ENCODE measurements at places on chromosomes 2 and 18. TPM values are rescaled to one million over a fixed set of nuclear protein-coding genes. Genes with fewer than 3 reads are reported as not detected.

Gene RTKN
- total RNA-seq = 138 TPM

Gene RESP18
- total RNA-seq = not detected

Gene ZSCAN30
- total RNA-seq = 2.8 TPM

Gene UBXN4
- total RNA-seq = 42.0 TPM

Gene AMER3
- total RNA-seq = not detected

Gene CDKL4
- total RNA-seq = not detected

DNA sequence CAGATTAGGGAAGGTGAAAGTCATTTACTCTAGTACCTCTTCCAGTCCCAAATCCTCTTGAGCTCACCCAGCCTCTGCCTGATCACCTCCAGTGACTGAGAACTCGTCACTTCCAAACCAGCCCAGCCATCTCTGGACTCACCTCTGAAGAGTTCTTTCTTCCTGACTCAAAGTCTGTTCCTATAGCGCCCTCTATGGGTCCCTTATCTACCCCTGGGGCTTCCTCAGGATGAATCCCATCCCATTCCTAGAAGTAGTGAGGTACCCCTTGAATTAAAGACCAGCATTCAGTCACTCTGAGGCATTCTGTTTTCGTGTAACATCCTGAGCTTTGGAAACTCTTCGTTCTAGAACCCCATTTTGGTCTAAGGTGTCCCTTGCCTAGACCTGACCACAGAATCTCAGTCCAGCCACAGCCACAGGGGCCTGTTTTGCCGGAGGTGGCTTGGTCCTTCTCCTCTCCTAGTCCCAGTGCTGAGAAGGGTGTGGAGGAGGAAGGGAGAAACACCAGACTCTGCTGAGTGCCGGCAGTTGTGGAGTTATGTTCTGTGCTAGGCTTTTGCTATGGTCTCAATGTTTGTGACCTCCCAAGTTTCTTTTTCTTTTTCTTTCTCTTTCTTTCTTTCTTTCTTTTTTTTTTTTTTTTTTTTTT is 32.7 kb downstream of the SIX3 start:
- H3K4me3 ChIP-seq = no peak overlapping the region
- H3K27me3 ChIP-seq = no peaks in the 10 kb centered on the region
- H3K36me3 ChIP-seq = no peaks in the 10 kb centered on the region
- 0 out of 2 replicates have a peak, but pooled peaks cover 3% of the 10 kb centered on the region for H3K4me1 ChIP-seq
- DNase-seq = peak; percentile 90
- no peak overlapping the region for H3K27ac ChIP-seq

GRCh38 chr2:161316701-161317100 is 8.5 kb downstream of the PSMD14 start:
- H3K4me1 ChIP-seq = peaks cover 4% of the 10 kb centered on the region
- no peak for DNase-seq
- H3K4me3 ChIP-seq = no peak overlapping the region

GRCh38 chr18:21115519-21116411 is 4.2 kb upstream of the ROCK1 start:
- no peak overlapping the region for H3K4me3 ChIP-seq
- no peaks in the 10 kb centered on the region for H3K36me3 ChIP-seq
- H3K27me3 ChIP-seq = no peaks in the 10 kb centered on the region

GRCh38 chr2:58620093-58620492 is 379.0 kb upstream of the FANCL start:
- no peaks in the 10 kb centered on the region for H3K36me3 ChIP-seq
- H3K4me1 ChIP-seq = peaks cover 36% of the 10 kb centered on the region
- peak overlapping the region; percentile 39 for H3K4me3 ChIP-seq
- H3K27me3 ChIP-seq = no peaks in the 10 kb centered on the region
- peak overlapping the region; percentile 74 for H3K27ac ChIP-seq

DNA sequence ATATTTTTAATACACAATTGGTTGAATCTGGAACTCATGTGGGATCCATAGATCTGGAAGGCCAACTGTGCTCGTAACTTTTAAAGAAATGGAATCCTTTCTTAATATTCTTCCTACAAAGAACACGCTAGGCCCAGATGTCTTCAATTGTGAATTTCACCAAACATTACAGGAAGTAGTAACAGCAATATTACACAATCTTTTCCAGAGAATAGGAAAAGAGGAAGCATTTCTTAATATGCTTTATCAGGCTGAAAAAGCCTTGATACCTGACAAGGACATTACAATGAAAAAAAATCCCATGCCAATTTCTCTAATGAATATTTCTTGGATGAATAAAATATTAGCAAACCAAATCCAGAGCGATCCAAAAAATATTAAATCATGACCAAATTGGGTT is 80.3 kb upstream of the HAAO start:
- no peaks in the 10 kb centered on the region for H3K36me3 ChIP-seq
- no peak for DNase-seq
- H3K4me3 ChIP-seq = no peak overlapping the region

DNA sequence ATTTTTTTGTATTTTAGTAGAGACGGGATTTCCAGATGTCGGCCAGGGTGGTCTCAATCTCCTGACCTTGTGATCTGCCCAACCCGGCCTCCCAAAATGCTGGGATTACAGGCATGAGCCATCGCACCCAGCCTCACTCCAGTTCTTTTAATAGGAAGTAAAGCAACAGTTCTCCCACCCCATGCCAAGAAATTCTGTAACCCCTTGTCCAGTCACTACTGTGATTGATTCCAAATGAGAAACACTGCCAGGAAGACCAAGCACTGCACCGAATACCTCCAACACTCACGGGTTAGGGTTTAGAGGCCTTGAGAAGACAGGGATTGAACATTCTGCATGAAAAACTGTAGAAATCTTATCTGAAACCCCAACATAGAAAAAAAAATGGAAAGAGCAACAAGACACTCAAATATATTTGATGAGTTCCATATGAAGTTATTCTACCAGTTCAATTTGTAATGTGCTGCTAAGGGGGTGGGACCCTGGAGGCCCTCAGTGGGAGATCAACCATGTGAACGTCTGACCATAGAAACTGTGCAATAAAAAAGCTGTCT is 48.2 kb upstream of the BIN1 start:
- H3K27ac ChIP-seq = no peak overlapping the region
- H3K4me1 ChIP-seq = peaks cover 23% of the 10 kb centered on the region
- no peak for DNase-seq
- no peaks in the 10 kb centered on the region for H3K27me3 ChIP-seq
- no peak overlapping the region for H3K4me3 ChIP-seq

DNA sequence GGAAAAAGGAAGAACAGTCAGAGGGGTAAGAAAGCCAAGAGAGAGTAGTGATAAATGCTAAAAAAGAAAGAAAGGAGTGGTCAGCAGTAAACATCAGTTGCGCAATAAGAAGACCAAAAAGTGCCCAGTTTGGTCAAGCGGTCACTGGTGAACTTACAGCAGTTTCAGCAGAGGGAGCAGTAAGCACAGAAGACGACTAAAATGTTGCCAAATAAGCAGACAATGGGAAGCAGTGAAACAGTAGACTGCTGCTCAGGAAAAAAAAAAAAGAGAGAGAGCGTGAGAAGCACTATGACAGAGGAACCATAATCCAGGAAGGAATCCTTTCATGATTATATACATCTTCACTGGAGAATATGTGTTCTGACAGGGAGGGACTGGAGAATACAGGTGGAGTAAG is 45.8 kb downstream of the DNAJC10 start:
- DNase-seq = no peak
- H3K4me3 ChIP-seq = no peak overlapping the region
- no peak overlapping the region for H3K27ac ChIP-seq
- no peaks in the 10 kb centered on the region for H3K4me1 ChIP-seq
- peaks cover 42% of the 10 kb centered on the region for H3K36me3 ChIP-seq

DNA sequence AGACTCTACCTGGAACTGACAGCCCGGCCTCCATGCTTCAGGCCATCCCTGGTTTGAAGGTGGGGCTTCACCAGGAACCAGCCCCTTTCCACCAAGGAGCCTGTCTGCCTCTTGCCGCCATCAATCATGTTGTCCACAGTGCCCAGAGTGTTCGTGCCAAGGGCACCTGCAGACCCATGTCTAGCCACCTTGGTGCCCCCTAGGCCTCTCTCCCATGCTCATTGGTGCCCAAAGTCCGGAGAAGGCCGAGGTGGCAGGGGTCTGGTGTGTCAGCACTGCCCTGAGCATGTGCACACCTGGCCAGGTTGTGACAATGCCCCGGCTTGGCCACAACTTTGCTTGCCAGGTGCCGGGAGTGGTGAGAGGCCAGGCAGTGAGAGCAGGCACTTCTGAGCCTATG is 114.8 kb downstream of the COPS8 start:
- H3K4me3 ChIP-seq = no peak overlapping the region
- H3K4me1 ChIP-seq = peaks cover 62% of the 10 kb centered on the region

DNA sequence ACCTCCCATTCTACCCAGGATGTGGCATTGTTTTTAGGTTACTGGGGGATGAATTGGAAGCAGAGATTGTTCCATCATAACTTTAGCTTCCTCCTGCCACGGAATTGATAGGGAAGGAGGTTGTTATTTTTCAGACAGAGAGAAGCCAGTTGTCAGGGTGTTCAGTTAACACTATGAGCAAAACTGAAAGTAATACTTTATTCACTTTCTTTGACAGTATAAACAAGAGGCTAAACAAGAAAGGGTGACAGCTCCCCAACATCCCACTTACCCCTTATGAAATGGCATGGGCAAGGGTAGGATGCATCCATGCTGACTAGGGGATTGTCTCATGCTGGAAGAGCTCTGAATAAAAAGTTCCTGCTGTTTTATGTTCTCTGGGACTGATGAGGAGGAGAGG is 36.4 kb upstream of the GAREM1 start:
- H3K36me3 ChIP-seq = no peaks in the 10 kb centered on the region
- no peaks in the 10 kb centered on the region for H3K4me1 ChIP-seq
- no peak overlapping the region for H3K27ac ChIP-seq
- no peak for DNase-seq
- no peaks in the 10 kb centered on the region for H3K27me3 ChIP-seq
- H3K4me3 ChIP-seq = no peak overlapping the region

- H3K4me3 ChIP-seq = no peak overlapping the region
- H3K36me3 ChIP-seq = no peaks in the 10 kb centered on the region
- no peak for DNase-seq
These were observed 8.2 kb upstream of the CIB4 start for GRCh38 chr2:26649322-26649721.

DNA sequence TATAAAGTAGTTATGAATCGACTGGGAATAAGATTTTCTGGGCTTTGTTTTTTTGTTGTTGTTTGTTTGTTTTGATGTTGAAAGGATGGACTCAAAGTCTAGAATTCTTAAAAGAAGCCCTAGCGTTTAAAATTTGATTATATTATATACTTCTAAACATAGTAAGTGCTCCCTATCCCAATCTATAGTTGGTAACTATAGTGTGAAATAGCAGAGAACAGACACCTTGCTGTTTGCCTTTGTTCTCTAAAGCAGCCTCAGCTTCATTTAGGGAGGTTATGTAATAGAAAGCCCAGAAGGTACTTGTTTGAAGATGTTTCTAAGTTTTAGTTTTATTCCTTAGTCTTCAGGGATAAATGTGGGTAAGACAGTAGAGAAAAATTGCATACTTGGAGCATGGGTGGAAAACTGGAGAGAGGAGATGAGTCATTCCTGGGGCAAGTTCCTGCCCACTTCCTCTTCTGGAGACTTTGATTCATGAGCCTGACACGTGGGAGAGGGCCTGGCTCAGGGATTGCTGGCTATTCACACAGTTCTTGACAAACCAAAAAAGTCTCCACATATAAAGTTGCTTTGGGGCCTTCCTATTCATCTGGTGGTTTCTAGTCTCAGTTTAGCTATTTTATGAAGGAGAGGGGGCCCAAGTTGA is 131.9 kb downstream of the MYO1B start:
- peak; percentile 87 for DNase-seq
- peaks cover 28% of the 10 kb centered on the region for H3K36me3 ChIP-seq
- H3K4me3 ChIP-seq = no peak overlapping the region
- no peaks in the 10 kb centered on the region for H3K27me3 ChIP-seq

DNA sequence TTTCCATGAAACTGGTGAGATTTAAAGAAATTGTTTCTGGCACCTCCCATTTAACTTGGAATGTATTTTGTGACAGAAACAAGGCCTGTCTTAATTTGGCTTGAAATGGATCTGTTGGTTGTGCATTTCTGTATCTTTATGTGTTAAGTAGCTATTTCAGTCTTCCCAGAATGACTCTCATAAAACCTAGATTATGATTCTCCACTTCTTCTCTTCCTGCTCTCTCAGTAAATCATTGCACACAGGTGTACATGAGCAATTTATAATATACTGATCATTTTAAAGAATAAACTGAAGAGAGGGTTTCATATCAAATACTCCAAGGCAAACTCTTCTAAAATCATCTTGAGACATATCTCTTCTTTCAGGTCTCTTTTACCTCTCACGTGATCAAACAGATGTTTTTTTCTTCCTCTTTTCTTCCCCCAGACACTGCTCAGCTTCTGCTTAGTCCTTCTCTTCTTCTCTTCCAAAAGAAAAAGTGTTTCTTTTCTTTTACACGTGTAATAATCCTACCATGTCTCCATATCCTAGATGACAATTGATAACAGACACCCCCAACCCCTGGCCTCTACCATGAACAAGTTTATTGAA is 112.0 kb downstream of the PPP1R1C start:
- no peaks in the 10 kb centered on the region for H3K27me3 ChIP-seq
- H3K4me3 ChIP-seq = no peak overlapping the region
- H3K36me3 ChIP-seq = no peaks in the 10 kb centered on the region
- no peak for DNase-seq

DNA sequence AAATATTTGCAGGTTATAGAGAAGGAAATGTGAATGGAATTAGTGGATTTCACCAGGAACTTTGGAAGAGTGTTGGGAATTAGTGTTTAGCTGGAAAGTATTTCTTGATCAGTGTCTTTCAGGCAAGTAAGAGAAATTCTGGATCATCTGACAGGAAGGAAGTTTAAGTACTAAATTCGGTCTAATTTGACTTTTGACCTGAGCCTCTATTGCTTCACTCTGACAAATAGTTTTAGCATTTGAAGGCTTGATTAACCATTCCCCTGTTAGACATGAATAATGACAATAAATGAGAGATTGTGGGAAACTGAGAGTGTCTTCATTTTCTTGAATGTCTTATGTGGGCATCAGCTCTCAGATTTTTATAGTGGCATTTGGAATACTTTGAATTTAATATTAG is 16.0 kb downstream of the CCNT2 start:
- no peak overlapping the region for H3K4me3 ChIP-seq
- no peak for DNase-seq
- no peak overlapping the region for H3K27ac ChIP-seq
- no peaks in the 10 kb centered on the region for H3K27me3 ChIP-seq

DNA sequence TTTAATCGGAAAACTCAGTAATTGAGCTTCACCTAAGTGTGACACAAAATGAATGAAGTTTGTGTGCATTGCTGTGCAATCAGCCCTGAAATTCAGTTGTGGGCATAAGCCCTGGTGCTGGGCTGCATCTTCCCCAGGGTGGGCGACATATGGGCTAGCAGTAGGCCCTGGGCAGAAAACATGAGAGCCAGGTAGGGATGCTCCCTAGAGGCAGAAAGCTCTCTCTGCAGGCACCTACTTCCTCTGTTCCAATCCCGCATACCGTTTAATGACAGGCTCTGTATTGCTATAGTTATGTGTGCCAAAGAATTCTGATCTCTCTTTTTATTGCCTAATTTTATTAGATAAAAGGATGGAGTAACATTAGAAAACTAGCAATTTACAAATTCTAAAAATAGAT is 456.7 kb downstream of the NRXN1 start:
- no peak for DNase-seq
- no peaks in the 10 kb centered on the region for H3K36me3 ChIP-seq
- H3K4me1 ChIP-seq = no peaks in the 10 kb centered on the region
- no peak overlapping the region for H3K27ac ChIP-seq
- no peak overlapping the region for H3K4me3 ChIP-seq

All from PC-3 (cell line).